ENCODE measurements at places on chromosomes 3 and 15. TPM values are rescaled to one million over a fixed set of nuclear protein-coding genes. Genes with fewer than 3 reads are reported as not detected.
A peak's percentile ranks its signal among the peaks of the same experiment; 100 is the strongest.

COL6A5 gene
- polyA plus RNA-seq = not detected

VPS18 gene
- polyA plus RNA-seq = 16.4 TPM

DGKG gene
- polyA plus RNA-seq = not detected

LTF gene
- polyA plus RNA-seq = not detected

DNA sequence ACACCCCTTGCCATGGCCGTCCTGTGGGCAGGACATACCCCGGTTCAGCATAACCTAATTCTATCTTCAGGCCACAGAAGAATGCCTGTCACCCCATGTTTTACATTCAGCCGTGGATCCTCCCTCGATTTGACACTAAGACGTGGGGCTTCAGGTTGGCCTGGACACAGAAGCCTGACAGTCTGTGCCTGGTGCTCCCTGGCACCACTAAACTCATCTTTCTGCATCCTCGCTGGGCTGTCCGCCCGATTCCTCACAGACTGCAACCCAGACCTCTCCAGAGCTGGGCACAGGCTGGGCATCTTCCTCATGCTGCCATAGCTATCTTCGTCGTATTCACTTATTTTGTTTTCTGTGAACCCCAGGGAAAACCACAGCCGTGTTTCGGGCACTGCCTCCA lies 117.8 kb upstream of the IQSEC1 start:
- no peak for DNase-seq

DNA sequence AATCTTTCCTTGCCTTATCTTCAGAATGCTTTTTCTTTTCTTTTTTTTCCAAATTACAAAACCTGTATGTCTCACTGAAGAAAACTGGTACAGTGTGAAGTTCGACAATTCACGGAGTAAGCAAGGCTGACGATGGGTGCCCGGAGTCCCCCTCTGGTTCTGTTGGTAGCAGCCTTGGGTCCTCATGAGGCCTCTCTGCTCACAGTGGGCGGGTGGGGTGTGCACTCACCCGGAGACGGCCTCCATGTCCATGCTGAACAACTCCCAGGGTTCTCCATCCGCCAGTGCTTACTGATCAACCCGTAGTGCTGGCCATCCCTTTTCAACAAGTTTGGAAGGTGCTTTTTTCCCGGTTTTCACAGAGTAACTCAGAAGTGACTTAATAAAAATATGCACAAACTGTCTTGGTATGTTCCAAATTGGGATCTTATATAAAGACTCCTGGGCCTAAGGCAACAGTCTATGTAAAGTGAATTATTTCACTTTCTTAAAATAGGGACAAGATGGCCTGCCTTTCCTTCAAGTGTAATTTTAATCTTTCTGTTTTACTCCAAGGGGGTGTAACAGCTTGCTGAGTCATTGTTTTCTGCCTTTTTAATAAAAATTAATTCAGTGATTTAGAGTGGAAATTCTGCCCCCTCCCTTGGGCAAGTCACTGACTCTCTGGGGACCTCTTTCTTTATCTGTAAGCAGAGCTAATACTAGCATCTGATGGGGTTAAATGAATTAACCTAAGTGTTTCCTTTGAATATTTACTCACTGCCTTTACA lies 23.7 kb downstream of the LRRK1 start:
- peak; percentile 32 for DNase-seq

DNA sequence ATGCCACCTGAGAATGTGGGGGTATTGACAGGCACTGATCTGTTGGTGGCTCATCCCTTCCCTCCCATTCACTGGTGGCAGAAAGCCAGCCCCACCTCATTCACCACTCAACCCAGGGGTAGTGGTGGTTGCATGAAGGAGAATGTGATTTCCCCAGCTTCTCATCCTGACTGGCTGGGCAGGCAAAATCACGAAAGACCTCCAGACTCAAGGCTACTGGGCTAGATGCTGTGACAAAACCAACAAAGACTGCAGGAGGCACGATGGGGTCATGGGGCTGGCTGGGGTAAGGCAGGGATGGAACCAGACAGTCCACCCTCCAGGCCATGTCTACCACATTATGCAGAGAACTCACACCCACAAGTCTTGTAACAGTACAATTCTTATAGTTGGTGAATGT lies 33.9 kb downstream of the FSTL1 start:
- DNase-seq = no peak

DNA sequence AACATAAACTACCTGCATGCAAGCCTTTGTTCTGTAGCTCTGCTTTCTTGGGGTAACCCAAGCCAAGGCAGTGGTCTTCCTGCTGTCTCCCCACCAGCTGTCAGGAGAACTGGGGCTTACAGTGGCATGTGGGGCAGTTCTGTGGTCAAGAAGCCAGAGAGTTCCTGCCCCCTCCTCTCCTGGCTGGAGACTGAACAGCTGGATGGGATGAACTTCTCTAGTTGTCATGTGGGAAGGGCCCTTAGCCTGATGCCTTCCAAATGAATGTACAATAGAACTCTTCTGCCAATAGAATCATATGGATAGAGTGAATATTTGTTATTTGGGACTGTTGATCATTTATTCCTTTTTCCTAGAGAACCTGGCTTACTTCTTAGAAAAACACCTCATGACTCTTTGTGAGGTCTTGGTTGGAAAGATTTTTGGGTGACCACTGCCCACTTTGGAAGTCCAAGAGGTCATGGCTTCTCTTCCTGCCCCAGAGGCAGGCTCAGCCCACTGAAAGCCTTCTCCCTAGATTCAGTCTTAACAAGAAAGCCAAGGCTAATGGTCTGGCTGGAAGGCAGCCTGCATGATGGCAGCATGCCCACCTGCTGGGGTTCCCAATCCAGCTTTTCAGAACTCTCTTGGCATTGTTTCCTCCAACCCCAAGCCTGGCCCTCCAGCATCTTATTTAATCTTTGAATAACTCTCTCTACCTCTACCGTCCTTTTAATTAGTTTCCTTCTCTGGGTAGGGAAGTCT lies 462.9 kb upstream of the PROK2 start:
- DNase-seq = no peak

GRCh38 chr3:171935261-171936123 lies 92.3 kb downstream of the TMEM212 start:
- DNase-seq = no peak

DNA sequence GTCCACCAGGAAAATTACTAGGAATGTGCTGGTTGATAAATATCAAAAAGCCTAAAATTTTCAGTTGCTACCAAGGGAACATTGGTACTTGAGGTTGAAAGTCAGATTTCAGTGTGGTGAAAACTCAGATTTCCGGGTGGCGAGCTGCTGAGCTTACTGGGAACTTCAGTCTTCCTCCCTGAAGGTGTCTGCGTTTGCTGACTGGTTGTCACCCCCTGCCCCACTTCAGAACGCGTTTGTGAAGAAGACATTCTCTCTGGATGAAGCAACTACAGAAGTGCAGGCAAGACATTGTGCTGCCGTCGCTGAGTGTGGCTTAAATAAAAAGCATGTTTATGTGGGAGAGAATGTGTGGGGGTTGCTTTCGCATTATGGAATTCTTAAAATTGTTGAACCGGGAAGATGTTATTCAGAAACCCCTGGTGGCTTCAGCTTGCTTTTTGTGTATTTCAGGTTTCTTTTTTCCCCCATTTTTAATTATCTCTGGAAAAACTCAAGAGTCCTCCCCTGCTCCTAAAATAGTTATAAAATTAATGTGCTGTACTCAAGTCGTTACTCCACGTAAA lies 7.1 kb downstream of the FAM81A start:
- DNase-seq = no peak

DNA sequence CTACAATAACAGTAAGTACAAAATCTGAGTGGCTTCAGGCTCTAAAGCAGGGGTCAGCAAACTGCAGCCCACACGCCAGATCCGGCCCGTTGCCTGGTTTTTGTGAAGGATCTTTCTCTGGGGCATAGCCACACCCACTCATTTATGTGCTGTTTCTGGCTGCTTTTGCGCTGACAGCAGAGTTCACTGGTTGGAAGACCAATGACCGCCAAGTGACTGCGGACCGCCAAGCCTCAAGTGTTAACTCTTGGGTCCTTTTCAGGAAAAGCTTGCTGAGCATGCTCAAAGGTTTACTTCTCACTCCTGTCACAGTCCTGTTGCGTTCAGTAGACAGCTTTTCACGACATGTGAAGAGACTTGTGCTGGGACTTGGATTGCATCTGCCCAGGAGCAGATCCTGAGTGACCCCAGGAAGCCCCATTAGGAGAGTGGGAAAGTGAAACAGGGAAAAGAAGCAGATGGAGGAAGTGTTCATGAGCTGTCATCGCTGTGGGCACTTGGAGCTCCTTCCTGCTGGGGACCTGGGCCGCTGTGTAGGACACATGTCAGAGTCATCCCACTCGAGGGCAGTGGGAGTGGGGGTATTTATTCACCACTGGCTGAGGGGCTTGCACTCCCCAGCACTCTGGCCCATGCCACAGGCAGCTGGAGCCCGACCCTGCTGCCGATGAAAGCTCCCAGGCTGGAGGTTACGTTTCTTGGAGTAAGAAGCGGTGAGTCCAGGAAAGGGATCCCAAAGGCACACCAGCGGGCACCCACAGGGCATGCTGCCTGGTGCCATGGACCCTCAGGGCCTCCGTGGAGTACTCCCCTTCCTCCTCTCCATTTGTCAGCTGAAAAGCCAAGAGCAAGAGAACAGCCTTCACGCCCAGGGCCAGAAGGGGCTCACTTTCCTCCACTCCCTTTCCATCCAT lies 249.1 kb downstream of the PLCL2 start:
- no peak for DNase-seq
